Type B pancreatic cell (in vitro differentiated cells): ENCODE measurements at places on chromosomes 5 and 9. TPM values are rescaled to one million over a fixed set of nuclear protein-coding genes. Genes with fewer than 3 reads are reported as not detected.

GRCh38 chr9:90060256-90060655, 455.4 kb downstream of the GADD45G start:
- DNase-seq, result no peak

GRCh38 chr9:88536023-88536324, 996 bp downstream of the NXNL2 start:
- no peak for DNase-seq

DNA sequence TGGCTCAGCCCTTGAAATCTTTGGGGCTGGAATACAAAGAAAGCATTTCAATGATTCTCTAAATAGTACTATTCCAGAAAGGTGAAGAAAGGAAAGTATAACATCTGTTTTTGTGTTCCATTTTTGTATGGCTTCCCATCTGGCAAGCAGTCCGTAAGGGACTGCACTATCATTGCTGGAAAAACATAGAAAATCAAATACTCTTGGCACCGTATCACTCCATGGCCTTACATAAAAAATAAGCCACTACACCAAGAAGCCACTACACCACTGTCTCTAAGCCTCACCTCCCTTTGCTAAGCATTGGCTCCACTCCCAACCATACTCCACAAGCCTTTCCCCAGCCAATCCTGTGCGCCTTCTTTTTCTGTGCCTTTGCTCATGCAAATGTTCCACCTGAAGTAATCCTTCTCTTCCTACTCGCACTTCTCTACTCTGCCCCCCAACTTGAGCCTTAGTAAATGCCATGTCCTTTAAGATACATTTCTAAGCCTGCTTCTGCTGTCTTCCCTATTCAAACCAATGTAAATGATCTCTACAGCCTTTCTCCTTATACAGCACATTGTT, 454.6 kb upstream of the TUSC1 start:
- no peak for DNase-seq

GRCh38 chr9:104855807-104856206, 72.1 kb downstream of the ABCA1 start:
- DNase-seq, result no peak

- DNase-seq, result no peak
Measured at GRCh38 chr5:177498013-177498787, 796 bp upstream of the PDLIM7 start.

DNA sequence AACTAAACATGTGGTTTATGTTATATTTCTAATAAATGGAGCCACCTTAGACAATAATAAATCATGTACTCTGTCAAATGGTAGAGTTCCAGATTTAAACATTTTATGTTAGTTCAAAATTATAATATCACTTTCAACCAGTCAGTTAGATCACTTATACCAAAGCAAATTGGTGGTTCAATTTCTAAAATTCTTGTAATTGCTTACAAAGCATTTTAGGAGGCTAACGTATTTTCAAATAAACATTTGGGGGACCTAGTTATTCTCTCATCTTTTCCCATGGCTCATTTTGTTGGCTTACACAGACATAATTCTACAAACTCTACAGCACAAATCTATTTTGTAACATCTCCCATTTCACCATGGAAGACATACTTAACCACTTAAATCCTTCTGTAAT, 39.9 kb downstream of the EDIL3 start:
- no peak for DNase-seq

GRCh38 chr9:138023394-138024124, 146.0 kb downstream of the CACNA1B start:
- peak; percentile 66 for DNase-seq

DNA sequence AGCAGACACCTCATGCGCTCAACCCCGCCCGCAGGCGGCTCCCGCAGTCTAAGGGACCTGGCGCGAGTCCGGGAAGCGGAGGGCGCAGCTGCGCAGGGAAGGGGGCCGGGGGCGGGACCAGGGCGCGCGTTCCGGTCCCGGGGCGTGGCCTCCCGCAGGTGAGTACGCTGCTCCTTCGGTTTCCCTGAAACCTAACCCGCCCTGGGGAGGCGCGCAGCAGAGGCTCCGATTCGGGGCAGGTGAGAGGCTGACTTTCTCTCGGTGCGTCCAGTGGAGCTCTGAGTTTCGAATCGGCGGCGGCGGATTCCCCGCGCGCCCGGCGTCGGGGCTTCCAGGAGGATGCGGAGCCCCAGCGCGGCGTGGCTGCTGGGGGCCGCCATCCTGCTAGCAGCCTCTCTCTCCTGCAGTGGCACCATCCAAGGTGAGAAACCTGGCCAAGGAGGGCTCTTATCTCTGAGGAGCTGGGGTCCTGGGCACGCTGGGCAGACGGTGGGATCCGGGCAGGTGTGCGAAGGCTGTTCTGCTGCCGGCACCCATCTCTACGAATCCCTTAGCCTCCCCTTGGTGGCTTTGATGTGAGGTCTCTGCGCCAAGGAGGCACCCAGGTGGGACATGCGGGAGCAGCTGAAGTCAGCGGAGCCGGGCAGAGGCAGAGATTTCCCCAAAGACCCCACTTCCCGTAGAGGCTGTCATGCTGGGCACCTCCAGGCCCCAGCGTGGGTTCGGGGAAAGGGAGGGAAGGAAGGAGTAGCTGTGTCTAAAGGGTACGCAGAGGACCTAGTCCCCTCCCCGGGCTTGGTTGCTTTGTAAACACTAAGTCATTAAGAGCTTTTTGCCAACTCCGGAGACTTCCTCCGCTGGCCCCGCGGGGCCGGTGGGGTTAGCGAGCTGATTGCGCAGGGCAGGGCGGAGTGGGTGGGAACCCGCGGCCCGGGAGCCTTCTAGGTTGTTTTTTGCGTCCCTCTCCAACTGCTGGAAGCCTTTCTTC, at the start of gene F2RL1:
F2RL1 (plus strand) TSS at position 187 of the 988 bp plus-strand sequence; CDS start at position 340, 153 bp downstream.
- DNase-seq, result peak; percentile 83

DNA sequence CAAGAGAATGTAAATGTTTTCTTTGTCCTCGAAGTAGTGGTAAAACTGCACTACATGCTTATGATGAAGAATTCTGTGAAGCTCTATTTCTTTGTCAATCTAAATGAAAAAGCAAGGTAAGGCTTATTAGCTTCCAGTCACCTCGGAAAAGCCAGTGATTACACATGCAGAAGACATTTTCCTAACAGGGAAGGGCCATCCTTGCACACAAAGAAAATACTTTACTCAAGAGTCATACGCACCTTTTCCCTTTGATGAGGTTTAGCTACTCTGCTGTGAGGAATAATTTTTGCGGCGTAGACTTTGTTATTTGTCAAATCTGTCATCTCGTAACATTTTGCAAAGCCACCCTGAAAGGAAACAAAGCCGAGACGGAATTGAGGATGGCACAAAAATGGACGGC, 1.1 kb downstream of the PLK2 start:
- no peak for DNase-seq

DNA sequence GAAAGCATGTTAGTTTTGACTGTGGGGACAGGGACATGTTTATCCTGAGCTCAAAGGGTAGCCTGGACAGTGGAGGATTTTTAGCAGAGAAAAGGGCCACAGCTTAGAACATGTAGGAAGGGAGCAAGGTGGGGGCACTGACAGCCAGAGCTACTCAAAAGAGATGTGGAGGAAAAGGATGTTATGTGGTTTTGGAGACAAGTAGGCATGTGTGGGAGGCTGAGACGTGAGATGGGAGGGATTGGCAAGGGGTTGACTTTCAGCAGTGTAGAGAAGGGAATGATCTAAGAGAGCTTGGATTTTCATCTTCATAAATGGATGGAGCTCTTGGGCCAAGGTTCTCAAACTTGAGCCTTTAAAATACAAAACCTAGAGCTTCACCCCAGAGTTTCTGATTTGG, 24.0 kb downstream of the SYK start:
- no peak for DNase-seq

DNA sequence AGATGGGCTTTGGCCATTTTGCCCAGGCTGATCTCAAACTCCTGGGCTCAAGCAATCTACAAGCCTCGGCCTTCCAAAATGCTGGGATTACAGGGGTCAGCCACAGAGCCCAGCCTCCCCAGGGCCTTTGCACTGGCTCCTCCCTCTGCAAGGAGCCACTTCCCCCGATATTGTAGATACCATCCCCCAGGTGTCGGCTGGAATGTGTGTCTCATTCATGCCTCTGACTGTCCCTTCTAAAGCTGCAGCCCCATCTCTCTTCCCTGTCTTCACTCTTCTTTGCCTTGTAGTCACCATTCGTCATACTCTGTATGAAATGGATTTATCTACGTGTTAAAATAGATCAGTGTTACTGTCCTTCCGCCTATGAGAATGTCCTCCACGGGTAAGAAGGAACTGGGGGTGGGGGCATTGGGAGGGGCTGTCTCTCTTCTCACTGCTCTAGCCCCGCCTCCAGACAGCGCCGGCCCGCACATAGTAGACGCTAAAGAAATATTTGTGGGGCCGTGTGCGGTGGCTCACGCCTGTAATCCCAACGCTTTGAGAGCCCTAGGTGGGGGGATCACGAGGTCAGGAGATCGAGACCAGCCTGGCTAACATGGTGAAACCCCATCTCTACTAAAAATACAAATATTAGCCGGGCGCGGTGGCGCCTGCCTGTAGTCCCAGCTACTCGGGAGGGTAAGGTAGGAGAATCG, 68.5 kb downstream of the LMX1B start:
- no peak for DNase-seq

ENTREP1 gene
- 3.0 and 4.1 TPM in 2 replicates for total RNA-seq

CCL19 gene
- total RNA-seq, result not detected in 2 replicates

PCDHA3 gene
- total RNA-seq, result 0.24 and 2.6 TPM in 2 replicates

PROB1 gene
- total RNA-seq, result 0.69 and 1.3 TPM in 2 replicates

SPINK6 gene
- total RNA-seq, result not detected in 2 replicates

HEMGN gene
- not detected in 2 replicates for total RNA-seq

OR1K1 gene
- not detected in 2 replicates for total RNA-seq

CTNND2 gene
- 31.5 and 49.5 TPM in 2 replicates for total RNA-seq
